ENCODE measurements at places on chromosomes 7 and 10.

DNA sequence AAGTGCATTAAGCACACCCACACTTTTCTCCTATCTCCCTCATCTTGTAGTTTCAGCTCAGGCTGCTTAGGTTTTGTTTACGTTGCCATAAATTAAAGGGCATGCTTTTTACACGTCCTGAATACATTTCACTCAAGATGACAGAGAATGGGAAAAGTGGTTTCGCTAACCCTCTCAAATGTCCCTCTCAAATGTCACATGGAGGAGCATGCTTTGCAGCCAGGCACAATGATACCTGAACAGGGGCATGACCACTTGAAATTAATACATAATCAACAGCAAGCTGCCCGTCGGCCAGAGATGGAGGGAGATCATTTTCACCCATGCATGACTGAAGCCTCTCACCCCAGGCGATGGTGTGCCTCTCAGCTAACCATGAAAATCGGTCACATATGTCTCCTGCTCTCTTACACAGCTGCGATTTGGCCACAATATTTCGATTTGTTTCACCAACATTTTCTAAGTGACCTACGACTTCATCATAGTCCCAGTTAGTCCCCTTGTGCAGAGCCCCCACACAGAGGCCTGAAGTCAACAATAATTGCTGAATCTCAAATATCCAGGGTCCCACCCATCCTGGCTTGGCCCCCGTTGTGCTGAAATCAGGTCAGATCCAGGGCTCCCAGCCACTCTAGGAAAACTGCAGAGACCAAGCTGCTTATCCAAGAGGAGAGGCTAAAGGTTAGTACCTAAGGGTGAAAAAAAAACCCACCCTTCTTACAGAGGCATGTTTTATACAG lies 373.9 kb upstream of the NFE2L3 start:
- no peak for DNase-seq

- peak; percentile 97 for DNase-seq
These were observed 23.0 kb upstream of the ZNF488 start for GRCh38 chr10:47406870-47407691.

DNA sequence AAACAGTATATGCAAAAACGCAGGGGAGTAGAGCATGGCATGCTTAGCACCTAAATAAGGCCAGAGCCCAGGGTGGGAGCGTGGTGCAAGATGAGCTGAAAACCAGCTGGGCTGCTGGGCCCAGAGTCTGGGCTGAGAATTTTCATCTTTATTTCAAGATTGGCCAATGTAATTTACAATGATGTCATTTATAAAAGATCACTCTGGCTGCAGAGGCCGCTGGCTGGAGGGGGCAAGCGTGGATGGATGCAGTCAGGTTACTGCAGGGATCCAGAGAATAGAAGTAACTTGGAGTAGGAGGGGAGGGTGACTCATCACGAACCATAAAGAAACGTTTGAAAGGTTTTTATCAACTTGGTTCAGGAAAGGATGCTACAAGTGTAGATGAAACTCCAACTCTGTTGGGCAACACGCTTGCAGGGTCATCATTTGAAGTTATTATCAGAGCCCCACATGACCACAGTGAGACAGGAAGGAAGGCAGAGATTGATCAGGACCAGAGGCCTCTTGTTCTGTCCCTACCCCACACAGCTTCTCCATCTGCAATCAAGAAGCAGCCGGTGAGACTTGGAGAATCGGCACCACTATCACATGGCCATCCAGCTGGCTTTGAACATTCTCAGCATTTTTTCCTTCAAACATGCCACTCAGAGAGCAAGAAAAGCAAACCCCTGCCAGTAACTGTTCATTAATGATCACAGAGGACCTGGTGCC lies 49.2 kb downstream of the ODAD2 start:
- no peak for DNase-seq

GRCh38 chr7:33212144-33212543 lies 82.8 kb downstream of the BBS9 start:
- no peak for DNase-seq

DNA sequence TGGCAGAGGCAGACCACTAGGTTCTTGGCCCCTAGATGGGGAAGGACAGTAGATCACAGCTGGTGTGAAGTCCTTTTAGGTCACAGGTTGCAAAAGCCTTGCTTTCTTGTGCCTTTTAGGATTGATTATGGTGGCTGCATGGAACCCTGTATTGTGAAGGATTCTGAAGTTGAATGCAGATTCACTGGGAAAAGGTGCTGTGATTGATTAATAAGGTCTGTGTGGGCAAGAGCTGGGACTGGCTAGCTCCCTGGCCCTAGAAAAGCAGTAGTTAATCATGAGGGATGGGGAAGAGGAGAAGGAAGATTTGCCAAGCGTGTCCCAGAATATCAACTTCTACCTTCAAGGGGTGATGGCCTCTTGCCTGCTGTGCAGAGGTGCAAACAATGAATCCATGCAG lies 105.5 kb downstream of the CDH23 start:
- DNase-seq = no peak

DNA sequence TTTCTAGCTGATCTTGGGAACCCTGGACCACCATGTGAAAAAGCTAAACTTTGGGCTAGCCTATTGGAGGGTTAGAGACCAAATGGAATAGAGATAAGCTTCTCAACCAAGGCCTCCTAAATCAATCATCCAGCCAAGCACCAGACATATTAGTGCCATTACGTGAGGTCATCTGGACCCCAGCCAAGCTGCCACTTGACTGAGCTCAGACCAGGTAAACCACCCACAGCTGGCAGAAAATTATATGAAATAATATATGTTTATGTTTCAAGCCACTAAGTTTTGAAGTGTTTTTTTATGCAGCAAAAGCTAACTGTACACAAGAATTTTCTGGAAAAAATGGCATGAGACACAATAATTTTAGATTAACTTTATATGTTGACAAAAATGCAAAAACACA lies 82.6 kb upstream of the PCGF5 start:
- DNase-seq = peak; percentile 11

DNA sequence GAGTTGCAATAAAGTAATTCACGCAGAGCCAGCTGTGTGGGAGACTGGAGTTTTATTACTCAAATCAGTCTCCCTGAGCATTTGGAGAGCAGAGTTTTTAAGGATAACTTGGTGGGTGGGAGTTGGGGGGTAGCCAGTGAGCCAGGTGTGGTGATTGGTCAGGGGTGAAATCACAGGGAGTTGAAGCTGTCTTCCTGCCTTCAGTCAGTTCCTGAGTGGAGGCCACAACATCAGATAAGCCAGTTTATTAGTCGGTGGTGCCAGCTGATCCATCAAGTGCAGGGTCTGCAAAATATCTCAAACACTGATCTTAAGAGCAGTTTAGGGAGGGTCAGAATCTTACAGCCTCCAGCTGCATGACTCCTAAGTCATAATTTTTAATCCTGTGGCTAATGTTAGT lies 3.3 kb upstream of the CYP51A1 start:
- no peak for DNase-seq

- no peak for DNase-seq
These were observed 19.9 kb downstream of the ZNF33B start for GRCh38 chr10:42618424-42618823.

DNA sequence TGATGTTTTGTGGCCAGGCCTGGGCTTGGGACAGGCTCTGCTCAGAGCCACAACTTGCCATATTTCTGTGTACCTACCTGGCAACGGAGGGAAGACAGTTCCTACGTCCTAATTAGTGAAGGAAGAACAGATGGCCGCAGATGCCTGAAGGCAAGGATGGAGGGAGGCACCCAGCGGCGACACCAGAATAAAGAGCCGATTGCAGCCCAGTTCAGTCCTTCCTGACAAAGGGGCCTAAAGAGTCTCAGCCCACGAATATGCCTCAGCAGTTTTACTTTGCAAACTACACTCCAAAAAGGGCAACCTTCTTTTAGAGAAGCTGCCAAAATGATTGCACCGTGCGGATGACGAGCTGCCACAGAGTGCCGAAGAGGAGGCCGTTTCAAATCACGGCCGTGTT lies 585.8 kb downstream of the GLRX3 start:
- no peak for DNase-seq

DNA sequence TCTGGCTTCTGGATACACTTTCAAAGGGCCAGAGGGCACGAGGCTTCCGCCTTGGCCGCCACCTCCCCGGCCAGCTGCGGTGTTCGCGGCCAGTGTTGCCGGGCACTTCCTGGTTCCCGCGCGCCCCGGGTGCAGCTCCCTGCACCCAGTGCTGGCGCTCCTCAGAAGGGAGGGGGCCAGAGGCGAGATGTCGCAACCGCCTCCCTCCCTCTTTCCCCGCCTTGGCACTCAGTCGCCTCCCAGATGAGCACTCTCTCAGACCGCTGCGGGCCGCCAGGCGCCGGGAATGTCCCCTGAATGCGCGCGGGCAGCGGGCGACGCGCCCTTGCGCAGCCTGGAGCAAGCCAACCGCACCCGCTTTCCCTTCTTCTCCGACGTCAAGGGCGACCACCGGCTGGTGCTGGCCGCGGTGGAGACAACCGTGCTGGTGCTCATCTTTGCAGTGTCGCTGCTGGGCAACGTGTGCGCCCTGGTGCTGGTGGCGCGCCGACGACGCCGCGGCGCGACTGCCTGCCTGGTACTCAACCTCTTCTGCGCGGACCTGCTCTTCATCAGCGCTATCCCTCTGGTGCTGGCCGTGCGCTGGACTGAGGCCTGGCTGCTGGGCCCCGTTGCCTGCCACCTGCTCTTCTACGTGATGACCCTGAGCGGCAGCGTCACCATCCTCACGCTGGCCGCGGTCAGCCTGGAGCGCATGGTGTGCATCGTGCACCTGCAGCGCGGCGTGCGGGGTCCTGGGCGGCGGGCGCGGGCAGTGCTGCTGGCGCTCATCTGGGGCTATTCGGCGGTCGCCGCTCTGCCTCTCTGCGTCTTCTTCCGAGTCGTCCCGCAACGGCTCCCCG lies at the start of gene FFAR4:
Gene FFAR4 (plus strand): TSS at position 231 of the 842 bp plus-strand sequence. CDS start 56 bp downstream, at position 287.
- peak; percentile 44 for DNase-seq

GRCh38 chr10:49001402-49001801 lies 61.8 kb upstream of the LRRC18 start:
- peak; percentile 6 for DNase-seq

DNA sequence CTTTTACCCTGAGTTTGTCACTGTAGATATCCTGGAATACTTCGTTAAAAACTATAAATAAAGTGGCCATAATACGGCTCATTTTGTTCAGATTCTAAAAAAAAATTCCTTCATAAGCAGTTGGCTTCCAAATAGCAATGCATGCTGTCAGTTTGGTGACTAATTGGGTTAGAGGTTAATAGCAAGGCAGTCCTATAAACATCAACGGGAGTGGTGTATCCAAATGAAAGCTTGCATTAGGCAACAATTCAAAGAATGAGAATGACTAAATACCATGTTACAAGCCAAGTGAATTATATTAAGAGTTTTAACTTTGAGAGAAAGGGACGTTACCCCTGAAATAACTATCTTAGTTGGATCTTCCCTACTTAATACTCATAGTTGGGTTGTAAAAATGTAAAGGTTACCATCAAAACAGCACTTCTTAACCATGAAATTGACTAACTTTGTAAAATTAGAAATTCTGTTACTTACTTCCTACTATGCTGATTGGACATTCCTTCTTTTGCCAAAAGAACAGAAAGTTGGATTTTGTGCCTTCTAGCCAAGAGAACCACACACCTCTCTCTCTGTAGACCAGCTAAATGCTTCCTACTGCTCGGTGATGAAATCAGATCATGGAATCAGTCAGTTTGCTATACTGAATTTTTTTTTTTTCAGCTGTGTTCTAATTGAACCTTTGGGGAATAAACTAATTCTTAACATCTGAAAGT lies 98.0 kb downstream of the KAT6B start:
- DNase-seq = peak; percentile 90

GRCh38 chr7:73827567-73828106 lies 3.2 kb upstream of the CLDN4 start:
- peak; percentile 97 for DNase-seq

DNA sequence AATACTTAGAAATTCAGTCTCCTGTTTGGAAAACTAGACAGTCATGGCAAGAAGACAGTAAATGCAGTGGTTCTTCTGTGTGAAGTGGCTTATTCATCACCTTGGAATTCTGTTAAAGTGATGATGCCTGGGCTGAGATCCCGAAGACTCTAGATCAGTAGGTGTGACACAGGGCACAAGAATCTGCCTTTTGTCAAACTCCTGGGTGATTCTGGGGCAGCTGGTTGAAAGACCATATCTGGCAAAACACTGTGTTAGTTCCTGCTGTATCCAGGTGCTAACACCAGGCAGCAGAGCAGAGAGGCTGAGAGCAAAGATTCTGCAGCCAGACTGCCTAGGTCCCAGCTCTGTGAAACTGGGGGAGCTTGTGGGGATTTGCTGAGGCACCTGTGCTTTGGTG lies 26.5 kb downstream of the MRC1 start:
- DNase-seq = peak; percentile 98

GRCh38 chr7:81810476-81811155 lies 40.8 kb upstream of the HGF start:
- DNase-seq = no peak

DNA sequence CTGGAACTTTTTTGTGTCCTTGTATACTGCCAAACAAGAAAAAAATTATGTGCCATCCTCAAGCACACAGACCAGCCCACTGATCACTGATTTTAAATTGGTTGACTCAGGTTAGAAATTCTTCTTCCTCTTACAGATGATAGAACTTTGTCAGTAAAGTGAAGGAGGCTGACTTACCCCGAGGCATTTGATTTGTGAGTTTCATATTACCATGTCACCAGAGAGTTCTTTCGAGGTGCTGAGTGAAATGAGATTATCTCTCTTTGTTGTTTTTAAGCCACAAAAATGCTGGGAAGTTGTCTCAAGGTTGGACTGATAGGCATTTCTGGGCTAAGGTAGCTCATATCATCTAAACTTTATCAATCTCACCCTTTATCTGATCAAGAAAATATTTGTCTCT lies 78.8 kb upstream of the FAM180A start:
- DNase-seq = no peak

DNA sequence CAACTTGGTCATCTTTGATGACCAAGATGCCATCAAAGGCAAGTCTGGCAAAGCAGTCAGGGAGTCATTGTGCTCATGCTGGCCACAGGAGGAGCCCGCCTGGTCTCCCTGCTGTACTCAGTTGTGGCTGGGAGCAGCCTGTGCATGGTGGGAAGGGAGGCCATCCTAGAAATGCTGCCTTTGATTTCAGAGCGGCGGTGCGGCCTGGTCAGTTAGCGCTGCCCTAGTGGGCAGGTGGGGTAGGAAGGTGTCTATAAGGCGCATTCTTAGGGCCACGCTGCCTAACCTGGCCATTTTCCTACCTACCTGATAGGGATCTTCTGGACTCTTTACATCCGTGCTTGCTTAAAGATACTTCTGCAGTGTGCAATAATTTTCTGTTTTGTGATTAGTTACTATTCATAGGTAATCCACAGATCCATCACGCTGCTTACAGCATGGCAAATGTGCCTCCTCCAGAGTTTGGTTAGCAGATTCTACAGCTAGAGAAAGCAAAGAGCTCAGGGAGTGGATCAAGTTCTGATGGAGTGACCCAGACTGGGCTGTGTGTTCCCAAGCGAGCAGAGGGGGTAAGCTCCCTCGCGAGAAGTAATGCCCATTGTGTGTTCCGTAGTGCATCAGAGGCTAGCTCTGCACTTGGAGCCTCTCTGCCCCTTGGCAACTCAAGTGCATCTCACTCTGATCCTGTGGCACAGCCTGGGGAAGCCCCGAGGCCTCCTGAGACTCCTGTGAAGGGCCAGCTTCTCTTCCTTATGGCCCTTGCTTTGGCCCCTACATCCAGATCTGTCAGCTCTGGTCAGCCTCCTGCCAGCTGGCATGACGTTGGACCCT lies 970.1 kb upstream of the ZNF722 start:
- DNase-seq = no peak
